Activated CD4-positive, alpha-beta memory T cell treated with anti-CD3 and anti-CD28 coated beads, Interleukin-2, amount 10 ng/mL, durations not matched to agents 7 days and 5 days (primary cell): ENCODE measurements at places on chromosomes 12 and 14. TPM values are rescaled to one million over a fixed set of nuclear protein-coding genes. Genes with fewer than 3 reads are reported as not detected.

The OXA1L gene
- 122 TPM for total RNA-seq

DNA sequence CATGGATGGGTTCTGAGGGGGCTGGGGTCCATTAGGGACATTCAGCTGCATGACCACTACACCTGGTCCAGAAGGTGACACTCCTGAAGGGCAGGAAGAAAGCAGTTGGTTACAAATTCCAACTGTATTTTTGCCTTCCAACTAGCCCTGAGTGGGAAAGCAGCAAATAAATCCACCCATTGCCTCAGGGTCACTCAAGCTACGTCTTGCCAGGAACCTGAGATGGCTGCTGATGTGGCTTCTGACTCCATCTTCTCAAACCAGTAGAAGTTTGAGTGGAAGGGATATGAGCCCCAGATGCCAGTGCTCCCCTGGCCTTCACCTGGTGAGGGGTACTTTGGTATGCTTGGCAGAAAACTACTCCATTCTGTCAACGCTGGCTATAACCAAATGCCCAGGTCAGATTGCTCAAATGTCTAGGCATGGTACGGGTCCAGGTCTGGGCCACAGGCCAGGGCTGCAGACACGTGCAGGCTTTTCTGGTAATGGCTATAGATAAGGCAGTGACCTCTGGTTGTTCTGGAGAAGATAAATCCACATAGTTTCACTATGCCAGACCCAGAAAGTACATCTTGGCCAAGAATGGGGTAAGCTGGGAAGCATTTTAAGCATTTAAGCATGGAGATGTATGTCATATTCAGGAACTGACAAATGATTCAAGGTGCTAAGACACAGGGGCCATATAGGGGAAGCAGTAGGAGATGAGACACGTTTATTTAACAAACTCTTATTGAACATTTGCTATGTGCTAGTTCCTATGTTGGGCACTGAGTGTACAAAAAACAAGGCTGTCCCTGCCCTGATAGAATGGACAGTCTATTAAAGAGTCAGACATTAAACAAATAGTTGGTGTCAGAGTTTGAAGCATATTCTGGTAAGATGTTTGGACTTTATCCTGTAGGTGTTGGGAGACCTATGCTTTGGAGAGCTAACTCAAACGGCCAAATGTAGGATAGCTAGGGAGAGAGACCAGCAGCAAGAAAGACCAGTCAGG is 8.3 kb upstream of the STAC3 start:
- H3K4me1 ChIP-seq: peaks cover 4% of the 10 kb centered on the region
- H3K27me3 ChIP-seq: no peaks in the 10 kb centered on the region
- H3K4me3 ChIP-seq: no peak overlapping the region
- H3K36me3 ChIP-seq: peaks cover 25% of the 10 kb centered on the region
- DNase-seq: no peak

- no peak for DNase-seq
- no peaks in the 10 kb centered on the region for H3K27me3 ChIP-seq
- H3K4me3 ChIP-seq: no peak overlapping the region
- H3K4me1 ChIP-seq: peaks cover 40% of the 10 kb centered on the region
- H3K36me3 ChIP-seq: no peaks in the 10 kb centered on the region
Observed at GRCh38 chr14:91893669-91894068, 26.3 kb upstream of the TC2N start.

- H3K36me3 ChIP-seq: no peaks in the 10 kb centered on the region
- no peaks in the 10 kb centered on the region for H3K4me1 ChIP-seq
- no peak for DNase-seq
Observed at GRCh38 chr12:2481346-2481745, 313.4 kb upstream of the FKBP4 start.

The NKX2-8 gene
- total RNA-seq: not detected
